ENCODE measurements at places on chromosomes 2 and 18.

DNA sequence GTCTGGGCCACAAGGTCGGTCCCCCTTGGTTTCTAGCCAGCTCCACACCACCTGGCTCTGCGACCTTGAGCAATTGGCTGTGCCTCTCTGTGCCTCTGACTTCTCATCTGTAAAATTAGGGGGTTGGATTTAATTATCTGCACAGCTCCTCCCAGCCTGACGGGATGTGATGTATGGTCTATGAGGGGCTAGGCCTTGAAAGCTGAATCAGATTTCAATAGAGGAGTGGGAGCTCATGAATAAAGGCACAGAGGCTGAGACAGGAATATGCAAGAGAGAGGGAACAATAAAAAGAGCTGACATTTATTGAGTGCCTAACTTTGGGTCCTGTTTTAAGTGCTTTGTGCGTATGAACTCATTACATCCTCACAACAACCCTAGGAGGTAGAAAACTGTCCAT, 104.7 kb downstream of the ALK start:
- DNase-seq = no peak

- DNase-seq = no peak
Observed at GRCh38 chr2:86064006-86064405, 41.7 kb downstream of the POLR1A start.

GRCh38 chr2:206869824-206870495, 69.4 kb upstream of the CPO start:
- no peak for DNase-seq

DNA sequence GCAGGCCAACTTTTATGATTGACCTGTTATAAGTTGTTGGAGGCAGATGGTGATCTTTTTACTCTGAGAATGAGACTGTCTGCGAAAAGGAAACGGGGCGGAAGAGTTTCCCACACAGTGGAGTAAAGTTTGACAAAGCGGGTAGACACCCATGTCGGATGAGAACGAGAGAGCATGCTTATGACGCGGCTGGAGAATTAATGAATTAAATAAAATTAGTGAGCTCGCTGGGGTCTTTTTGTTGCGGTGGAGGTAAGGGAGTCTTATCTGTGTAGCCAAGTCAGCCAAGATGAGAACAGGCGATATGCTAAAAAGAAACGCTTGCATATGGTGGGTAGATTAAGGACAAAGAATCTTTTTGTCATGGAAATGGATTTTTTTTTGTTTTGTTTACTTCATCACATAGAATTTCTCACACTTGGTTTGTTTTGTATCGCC, 1.8 kb downstream of the SALL3 start:
- no peak for DNase-seq

DNA sequence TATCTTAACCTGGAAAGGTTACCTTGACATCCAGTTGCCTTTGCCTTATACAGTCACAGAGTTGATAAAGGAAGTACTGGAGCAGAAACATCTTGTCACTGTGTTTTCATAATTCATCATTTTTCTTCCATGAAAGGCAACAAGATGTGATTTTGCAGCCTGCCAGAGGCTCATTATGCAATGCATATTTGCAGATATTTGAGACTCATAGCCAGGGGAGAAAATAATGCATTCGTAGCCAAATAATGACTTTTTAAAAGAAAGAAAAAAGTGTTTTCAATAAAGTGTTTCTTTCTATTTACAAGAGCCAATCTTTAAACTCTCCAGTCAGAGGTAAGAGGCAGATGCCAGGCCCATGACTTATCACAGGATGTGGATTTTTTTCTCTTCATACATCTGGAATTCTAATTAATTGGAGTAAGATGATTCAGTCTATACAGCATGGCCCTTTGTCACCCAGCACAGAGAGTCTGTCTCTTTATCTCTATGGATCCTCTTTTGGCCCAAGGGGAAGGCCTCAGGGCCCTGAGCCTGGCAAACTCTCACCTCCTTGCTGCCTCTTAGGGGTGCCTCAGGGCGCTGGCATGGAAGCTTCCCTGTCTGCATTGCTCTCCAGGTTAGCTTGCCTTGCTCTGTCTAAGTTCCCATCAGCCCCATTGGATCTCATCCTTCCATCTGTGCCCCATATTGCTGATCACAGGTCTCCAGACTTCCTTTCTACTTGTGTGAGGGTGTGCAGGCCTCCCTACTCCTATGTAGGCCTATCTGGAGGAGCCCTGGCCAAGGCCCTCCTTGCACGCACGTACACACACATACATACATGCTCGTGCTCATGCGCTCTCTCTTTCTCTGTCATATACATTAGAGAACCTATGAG, 247.7 kb downstream of the TPGS2 start:
- DNase-seq = no peak

DNA sequence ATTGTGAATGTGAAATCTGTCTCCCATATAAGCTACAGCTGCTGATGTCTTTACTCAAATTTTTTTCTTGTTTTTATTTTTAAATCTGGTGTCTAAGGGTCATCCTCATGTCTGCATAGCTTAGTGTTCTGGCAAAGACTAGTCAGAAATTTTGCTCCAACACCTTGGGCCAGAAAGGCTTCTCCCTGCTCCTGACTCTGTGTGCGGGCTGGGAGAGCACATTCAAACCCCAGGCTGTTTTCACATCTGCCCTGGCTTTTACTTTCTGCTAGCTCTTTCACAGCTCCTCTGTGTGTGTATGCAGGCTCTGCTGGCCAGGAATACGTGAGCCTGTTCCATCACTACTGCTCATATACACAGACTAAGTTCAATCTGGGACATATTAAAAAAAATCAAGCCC, 102.9 kb upstream of the RIOK3 start:
- DNase-seq = no peak

DNA sequence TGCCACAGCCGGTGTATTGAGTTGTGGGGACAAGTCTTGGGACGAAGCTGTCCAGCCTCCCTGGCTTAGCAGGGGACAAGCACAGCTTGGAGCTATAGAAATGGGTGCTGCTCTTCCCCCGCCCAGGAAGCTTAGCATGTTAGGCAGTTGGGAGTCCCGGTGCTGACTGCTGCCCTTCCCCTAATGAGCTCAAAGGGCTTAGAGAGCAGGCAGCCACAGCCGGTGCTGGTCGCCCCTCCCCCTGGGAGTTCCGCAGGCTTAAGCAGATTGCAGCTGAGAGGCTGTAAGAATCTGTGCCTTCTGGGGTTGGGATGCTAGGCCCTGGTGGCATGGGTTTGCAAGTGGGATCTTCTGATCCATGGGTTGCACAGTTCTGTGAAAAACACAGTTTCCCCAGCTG, 237.3 kb downstream of the DCDC2C start:
- no peak for DNase-seq

DNA sequence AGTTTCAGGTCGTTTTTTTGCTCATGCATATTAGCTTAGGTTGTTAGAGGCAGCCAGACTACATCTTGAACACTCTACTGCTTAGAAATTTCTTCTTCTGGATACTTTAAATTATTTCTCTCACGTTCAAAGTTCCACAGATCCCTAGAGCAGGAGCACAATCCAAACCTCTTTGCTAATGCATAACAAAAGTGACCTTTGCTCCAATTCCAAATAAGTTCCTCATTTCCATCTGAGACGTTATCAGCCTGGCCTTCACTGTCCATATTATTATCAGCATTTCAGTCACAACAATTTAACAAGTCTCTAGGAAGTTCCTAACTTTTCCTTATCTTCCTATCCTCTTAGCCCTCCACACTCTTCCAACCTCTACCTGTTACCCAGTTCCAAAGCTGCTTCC, 50.4 kb upstream of the ERMN start:
- no peak for DNase-seq

- DNase-seq = no peak
Observed at GRCh38 chr2:235381261-235381912, 112.5 kb upstream of the AGAP1 start.

DNA sequence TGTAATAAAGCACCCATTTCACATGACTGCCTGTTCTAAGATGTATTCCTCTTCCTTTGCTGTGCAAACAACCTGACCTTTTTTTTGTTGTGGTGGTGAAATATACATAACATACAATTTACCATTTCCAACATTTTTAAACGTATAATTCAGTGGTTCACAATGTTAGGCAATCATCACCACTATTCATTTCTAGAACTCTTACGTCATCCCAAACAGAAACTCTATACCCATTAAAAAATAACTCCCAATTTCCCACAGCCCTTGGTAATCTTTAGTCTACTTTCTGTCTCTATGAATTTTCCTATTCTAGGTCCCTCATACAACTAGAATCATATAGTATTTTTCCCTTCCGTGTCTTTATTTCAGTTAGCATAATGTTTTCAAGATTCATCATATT, 36.7 kb downstream of the RND3 start:
- no peak for DNase-seq

DNA sequence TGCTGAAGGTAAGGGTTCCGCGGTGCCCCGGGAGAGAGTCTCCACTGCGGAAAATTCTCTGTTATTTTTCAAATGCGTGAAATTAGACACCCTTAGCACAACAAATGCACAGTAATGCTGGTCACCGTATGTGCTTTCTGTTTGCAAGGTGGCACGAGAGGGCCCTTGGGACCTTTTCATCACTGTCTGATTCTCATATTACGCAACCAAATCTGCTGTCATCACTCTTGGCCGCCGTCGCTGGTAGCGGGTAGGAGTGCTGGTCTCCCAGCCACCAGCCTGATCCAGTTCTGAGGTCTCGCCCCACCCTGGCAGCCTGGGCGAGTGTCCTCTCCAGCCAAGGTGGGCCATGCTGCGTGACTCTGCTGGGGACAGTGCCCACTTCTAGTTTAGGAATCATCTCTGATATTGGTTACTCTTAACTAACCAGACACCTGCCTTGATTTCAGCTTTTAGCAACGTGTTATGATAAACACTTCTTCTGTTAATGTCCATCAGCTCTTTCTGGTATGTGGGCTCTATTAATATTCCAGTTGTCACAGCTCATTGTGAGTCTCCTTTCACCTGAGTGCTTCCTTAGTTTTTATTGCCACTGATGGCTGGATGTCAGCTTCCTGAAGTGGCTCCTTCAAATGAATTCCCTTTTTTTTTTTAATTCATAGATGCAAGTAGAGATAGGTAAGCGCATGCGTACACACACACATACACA, 199.4 kb downstream of the GBX2 start:
- peak; percentile 27 for DNase-seq

DNA sequence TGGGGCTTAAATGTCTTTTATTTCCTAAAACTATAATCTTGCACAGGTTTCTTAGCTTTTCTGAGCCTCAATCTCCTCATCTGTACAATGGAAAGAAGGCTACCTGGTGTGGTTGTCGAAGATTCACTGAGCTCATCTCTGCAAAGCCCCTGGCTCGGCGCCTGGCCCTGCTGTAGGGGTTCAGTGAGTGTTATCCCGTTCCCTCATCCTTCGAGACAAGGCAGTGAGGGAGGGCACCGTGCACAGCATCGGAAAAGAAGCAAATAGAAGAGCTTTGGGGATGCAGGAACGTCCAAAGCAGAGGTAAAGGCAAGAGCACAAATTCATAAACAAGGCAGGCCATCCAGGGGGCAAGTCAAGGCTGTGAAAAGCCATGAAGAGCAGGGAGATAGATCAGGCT, 41.2 kb upstream of the ATG16L1 start:
- DNase-seq = no peak

- no peak for DNase-seq
Observed at GRCh38 chr2:72629062-72629461, 196.8 kb downstream of the EXOC6B start.

DNA sequence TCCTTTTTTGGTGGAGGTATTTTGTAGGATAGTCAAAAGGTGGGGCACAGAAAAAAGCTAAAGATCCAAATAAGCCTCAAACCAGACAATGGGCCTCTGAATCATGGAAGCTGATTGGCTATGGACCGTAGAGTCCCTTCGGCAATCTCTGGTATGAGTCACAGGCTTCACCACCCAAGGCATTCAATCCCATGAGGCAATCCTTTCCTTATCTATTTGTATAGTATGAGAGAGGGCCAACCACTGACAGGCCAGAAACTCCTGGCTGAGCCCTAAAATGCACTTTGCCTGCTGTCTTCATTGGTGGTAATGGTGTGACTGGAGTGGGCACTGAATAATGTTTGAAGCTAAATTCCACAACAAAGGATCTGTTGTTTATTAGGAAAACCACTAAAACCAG, 38.7 kb upstream of the MEX3C start:
- DNase-seq = no peak

- no peak for DNase-seq
Observed at GRCh38 chr2:81549646-81550045, 1245.1 kb upstream of the LRRTM1 start.

- DNase-seq = no peak
Observed at GRCh38 chr2:57180042-57180567, 866.5 kb upstream of the VRK2 start.

DNA sequence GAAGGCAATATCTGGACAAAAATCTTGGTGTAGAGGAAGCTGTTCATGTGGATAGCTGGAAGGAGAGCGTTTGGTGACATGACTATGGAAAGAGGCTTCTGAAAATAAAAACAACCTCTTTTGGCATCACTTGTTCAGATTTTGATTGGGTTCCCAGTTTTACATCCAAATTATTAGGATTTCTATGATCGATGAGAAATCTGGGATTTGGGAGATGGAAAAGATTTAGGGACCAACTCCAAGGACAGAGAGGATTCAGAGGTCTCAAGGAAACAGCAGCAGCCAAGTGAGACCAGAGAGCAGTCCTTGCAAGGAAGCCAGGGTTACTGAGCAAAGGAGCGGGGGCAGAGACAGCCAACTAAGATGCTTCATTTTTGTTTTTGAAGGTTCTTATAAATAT, 441.7 kb downstream of the TRIB2 start:
- DNase-seq = no peak

GRCh38 chr2:203583701-203584100, 48.6 kb upstream of the RAPH1 start:
- DNase-seq = no peak

DNA sequence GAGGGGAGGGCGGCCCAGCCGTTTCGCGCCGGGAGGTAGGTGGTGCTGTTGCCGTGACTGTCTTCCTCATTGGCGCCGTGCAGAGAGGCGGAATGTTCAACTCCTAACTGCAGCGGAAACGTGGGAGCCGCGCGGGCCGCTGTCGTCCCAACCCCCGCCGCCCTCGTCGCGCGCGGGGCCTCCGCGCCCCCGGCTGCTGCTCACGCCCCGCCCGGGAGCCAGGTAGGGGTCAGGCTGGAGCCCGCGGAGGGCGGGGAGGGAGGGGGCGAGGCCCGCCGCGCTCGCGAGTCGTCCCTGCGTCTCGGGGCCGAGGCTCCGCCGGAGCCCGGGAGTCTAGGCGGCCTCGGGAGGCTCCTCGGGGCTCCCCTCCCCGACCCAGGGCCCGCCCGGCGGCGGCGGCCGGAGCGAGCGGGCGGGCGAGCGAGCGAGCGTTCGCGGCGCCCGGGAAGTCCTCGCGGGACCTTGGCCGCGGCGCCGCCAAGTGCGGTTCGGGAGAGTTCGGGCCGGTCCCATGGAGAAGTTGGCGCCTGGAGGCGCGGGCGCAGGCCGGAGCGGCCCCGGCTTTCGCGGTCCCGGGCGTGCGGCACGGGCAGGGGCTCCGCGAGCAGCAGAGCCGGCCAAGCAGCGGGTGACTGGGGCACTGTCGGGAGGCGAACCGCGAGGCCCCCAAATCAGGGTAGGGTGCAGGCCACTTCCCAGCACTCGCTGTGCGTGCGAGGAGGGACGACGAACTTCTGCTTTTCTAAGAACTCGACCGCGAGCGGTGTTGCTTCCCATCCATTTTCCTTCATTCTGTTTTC, at the start of gene MAP3K20:
TSS of gene MAP3K20 (plus strand) at position 66 of the 800 bp plus-strand sequence. CDS start 15,186 bp downstream, outside the sequence.
- DNase-seq = peak; percentile 19
